ENCODE measurements at places on chromosomes 1 and 21.

DNA sequence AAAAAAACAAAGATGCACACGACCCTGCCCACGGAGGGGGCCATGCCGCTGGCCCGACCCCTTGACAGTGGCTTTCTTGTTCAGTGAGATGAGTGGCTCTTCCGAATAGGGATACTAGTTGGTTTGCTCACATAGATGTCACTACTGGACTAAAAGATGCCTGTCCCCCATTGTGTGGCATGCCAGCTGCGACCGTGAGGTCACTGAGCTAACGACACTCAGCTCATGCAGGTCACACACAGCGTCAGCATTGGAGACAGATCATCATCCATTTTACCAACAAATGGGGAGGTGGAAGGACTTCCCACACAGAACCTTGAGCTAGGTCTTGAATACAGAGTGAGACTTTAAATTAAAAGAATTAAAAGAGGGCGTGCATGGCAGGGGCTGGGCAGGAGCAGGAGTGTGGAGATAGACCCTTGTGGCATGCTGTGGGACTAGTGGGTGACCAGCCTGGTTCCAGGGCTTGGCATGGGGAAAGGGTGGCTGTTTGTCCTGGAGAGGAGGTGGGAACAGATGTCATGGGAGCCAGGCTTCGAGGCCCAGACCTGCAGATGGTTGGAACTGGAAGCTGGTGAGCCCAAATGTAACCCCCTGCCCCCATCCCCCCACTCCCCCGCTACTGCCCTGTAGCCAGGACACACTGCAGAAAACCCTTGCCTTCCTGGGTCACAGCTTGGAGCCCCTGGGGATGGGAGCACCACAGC, 12.4 kb downstream of the SLC1A7 start:
- DNase-seq: no peak

GRCh38 chr1:48704736-48705135, 72.0 kb downstream of the BEND5 start:
- DNase-seq: no peak

DNA sequence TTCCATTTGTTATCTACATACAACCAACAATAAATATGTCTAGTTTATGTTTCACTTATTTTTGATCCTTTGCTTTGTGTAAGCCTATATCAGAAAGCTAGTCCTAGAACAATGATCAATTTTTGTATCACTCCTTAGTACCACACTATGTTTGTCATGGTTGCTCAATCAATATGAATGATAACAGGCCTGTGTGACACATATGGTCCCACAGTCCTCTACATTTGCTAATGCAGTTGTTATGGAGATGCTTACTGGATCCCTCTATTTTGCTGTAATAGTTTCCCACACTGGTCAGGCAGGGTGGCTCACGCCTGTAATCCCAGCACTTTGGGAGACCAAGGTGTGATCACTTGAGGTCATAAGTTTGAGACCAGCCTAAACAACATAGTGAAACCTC, 59.1 kb downstream of the ERO1B start:
- no peak for DNase-seq

DNA sequence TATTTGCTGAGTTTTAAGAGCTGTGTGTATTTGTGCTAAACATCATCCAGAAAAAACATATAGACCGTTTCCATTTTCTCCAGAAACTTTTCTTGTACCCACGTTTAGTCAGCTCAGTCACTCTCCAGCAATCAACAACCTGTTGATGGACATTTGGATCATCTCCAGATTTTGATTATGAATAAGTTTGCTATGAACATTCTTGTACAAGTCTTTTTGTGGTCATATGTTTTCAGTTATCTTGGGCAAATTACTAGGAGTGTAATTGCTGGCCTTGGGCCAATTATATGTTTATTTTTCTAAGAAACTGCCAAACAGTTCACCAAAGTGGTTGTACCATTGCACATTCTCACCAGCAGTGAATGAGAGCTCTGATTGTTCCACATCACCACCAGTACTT, 221.8 kb downstream of the CENPF start:
- no peak for DNase-seq

GRCh38 chr1:52432807-52433206, 28.4 kb downstream of the PRPF38A start:
- no peak for DNase-seq

DNA sequence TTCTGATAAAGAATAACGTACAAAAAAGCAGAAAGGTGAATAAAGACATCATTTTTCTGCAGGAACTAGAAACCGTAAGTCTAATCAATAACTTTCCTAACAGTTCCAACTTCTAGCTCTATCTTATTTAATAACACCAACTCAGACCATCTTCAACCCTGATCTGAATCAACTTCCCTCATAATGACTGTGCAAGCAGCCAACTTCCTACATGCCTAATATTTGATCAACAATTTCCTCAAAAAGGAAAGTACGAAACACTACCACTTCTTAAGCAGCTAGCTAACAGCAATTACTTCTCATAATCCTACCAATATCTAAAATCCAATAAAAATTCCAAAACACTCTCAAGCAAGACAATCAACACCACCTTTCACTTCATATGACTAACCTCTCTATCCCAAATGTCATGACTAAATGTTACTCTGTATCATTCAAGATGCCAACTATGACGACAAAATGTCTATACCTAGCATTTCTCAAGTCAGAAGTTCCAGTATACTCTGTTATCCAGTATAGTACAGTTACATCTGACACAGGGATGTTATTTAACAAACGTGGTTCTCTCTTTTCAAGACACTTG, 1.7 kb downstream of the COP1 start:
- DNase-seq: no peak

- no peak for DNase-seq
These were observed 53.6 kb downstream of the LRRC8C start for GRCh38 chr1:89686520-89686919.

DNA sequence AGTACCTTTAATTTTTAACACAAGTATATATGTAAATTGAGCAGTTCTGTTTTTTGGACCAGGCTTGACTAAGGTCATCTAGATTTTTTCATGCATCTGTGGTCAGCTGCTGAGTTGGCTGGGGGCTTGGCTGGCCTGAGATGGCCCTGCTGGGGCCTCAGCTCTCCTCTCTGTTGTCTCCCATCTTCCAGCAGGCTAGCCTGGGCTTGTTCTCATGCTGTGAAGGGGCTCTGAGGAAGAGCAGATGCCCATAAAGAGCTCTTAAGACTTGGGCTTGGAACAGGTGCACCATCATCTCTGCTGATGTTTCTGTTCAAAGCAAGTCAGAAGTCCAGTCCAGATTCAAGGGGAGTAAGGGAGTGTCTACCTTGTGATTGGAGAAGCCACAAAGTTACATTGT, 51.2 kb upstream of the TNR start:
- DNase-seq: no peak

DNA sequence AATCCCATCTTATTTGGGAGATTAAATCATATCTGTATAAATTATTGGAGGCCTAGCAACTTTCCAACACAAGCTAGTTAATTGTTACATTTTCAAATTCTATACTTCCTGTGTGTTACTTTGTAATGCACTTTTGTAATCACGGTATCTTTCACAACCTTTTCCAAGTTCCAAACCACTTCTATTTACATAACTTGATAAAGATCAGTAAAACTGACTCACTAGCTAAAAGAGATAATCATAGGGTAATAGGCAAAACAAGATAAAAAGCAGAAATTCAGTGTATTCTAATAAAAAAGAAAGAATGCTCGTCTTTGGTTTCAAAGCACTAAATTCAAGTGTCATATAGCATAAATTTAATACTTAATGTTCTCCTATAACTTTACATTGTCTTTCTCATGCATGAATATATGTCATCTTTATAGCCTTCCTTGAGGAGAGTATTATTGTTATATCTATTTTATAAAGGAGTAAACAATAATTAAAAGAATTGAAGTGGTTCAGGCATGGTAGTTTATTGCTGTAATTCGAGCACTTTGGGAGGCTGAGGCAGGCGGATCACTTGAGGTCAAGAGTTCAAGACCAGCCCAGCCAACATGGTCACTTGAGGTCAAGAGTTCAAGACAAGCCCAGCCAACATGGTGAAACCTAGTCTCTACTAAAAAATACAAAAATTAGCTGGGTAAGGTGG, 66.4 kb downstream of the RGS13 start:
- no peak for DNase-seq

GRCh38 chr21:46038871-46039397, 57.4 kb downstream of the COL6A1 start:
- no peak for DNase-seq

DNA sequence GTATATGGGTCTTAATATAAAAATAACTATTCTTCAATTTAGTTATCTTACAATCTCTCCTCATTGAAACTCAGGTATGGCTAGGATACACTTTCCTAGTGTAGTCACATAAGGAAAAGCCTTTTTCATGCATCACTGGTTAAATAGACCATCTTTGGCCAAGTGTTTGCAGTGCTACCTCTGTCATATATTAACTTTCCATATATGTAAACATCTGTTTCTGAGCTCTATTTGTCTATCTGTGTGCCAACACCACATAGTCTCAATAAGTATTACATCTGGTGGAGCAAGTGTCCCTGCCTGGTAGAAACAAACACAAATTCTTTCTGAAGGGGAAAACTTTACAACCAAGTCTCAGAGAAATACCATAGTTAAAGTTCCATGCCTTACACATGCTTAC, 134.6 kb downstream of the TSEN15 start:
- DNase-seq: no peak

DNA sequence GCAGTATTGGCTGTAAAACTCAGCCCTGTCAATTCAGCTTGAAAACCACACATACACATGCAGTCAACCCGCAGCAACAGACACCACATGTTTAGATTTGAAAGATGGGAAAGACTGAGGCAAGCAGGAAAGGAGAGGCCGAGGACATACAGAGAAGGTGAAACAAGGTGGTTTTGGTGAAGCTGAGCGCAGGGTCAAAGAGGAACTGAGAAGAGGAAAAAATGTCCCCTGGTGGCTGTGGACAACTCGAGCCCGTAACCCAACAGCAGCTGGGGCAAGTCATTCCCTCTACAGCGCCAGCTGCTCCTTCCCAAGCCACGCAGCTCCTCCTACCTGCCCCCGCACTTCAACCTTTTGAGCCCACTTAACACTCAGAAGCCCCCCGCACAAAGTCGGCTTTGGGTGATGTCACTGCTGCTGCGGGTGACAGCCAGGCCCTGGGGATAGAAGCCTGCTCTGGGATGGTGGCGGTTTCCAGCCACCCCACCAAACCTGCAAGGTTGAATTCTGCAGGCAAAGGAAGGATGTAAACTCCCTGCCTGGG, 63.0 kb downstream of the KCNN3 start:
- no peak for DNase-seq

DNA sequence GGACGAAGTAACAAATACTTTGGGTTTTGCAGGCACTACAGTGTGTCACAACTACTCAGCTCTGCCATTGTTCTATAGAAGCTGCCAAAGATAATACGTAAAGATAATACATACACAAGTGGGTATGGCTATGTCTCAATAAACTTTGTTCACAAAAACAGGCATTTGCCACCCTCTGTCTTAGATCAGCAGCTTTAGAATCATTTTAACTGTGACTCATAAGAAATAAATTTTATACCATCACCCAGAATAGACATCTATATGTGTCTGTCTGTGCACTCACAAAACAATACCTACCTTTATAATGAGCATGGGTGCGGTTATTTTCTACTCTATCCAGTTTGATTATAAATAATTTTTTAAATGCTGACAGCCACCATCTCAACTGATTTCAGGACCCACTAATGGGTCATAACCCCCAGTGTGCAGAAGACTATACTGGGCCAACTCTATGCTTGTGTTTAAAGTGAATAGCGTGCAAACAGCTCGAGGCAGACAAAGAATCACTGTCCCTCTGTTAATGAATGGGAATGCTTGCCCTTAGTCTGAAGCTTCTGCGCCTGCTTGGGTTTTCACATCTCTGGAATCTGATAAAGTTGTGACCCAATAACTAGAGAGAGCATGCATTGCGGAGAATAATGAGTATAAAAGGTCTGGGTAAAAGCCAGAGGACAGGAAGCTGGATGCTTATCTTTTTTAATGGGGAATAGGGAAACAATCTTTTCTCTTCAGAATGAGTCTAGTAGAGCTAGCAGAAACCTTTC, 216.2 kb downstream of the PLPP3 start:
- no peak for DNase-seq

DNA sequence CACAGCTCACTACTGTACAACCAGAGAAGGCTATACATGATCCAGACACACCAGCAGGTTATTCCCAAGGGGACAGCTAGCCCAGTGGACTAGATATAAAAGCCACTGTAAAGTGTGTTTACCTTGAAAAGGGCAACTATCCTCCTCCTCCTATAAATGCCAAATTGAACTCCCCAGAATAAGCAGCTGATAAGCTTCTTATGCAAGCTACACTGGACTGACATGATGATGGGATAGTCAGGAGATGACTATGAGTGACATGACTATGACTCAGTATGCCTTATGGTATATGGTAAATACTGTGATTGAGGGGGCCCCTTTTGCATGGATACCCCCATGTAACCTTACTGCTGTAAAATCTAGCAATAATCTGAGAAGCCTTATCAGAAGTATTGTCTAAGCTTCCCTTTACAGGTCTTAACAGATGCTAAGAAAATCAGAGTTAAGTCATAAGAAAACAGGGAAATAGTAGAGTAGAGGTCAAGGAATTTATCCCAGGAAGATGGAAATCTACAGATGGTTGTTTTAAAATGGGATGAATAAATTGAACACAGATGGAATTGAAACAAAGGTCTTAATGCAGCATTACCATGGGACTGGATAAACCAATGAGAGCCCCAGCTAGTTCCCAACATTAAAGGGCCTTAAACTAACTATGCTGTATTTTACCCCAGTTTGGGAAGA, 55.8 kb downstream of the TRIM33 start:
- no peak for DNase-seq

DNA sequence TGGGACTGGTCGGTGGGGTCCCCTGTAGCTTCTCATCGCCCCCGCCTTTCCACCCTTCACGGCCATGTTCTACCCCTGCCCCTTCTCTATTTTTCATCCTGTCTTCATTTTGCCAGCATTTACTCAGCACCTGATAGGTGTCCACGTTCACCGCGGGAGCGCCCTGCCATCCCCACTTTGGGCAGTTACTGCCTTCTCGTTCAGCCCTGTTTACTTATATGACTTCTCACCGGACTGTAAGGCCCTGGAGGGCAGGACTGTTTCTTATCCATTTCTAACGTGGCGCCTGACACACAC, 380 bp downstream of the MFN2 start:
- DNase-seq: no peak

GRCh38 chr1:15005116-15005515, 148.4 kb upstream of the TMEM51 start:
- no peak for DNase-seq

- DNase-seq: no peak
These were observed 258.7 kb upstream of the AJAP1 start for GRCh38 chr1:4395676-4396075.

DNA sequence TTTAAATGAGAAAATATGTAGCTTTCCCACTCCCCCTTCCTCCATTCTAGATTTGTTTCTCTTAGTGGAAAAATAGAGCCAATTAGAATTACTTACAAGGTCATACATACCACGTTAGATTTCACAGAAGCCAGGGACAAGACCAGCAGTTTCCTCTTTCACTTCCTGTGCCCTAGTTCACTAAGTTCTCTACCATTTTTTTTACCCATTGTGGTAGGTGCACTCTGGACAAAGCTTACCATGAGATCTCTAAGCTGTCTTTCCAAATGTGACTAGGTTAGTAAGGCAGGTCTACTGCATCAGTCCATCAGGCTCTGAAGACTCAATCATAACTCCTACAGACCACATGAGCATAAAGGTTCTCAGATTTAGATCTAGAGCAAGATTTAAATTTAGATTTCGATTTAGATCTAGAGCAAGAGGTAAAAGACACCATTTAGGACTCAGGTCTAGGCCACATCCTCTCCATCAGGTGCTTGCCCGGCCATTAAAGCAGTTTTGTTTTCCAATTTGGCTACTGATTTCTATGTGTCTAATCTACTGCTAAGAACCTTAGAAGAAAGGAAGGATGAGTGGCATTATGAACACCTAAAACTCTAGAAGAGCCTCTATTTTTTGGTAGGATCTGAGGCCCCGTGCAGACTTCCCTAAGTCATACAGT, 235.3 kb downstream of the FAF1 start:
- DNase-seq: no peak

Data from 8988T (cell line).